ENCODE measurements at places on chromosomes 6 and 20.

GRCh38 chr6:137313928-137314855, 95.0 kb upstream of the IFNGR1 start:
- DNase-seq = peak; percentile 64

DNA sequence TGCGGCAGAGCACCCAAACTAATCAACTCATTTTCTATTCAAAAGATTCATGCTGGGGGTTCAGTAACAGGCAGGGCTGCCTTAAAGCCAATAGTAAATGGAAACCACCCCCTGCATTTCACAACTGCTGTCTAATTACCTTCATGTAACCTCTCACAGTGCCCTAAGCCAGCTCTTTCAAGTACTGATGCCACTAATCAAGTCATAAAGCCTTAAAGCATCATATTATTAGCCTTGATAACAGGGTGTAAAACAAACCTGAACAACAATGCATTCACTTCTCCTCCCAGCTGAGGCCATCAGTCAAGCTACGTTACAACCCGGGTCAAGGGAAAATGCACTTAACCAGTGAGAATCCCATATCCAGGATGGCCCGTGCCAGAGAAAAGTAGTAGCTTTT, 33.0 kb downstream of the TRERF1 start:
- no peak for DNase-seq

DNA sequence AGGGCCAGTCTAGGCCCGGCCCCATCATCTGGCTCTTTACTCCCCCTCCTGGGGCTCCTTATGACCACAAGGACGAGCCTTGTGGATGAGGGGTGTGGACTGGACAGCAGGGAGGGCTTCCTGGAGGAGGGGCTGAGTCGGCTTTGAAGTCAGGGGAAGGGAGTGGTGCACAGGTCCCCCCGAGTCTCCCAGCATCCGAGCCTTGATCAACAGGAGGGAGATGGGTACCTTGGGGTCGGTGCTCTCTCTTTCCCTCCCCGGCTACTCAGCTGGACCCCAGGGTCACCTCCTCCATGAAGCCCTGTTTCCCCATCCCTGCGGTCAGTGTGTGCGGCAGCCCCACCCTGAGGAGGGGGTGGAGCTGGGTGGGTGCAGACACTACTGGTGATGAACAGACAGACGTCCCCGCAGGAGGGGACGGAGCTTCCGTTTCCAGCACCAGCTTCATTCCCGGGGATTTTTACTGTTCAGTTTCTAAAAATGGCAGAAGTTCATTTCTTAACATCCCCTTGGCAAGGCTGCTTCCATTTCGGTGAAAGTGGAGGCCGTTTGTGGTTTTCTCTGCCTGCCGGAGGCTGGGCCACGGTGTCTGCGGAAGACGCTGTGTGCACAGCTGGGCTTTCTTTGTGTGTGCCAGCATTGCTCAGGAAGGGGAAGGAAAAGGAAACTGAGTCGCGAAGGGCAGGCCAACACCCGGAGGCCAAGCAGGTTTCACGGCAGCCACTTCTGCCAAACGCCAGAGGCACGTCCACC, 19.6 kb downstream of the NTSR1 start:
- no peak for DNase-seq

DNA sequence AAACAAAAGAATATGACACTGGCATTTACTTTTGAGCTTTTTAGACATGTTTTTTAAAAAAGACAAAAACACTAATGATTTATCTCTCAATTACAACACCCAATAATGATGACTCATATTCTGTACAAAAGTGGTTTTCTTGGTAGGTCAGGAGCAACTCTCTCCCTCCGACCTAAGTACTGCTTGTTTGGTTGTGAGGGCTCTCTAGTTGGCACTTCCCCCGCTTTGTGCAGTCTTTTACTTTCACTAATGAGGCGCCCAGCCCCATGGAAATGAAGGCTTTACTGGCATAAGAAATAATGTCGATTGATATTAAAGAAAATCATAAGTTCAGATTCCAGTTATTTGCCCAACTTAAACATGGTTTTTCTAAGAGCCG, 1.3 kb downstream of the KPNA5 start:
- DNase-seq = peak; percentile 80

GRCh38 chr6:150491131-150491810, 108.4 kb upstream of the PLEKHG1 start:
- peak; percentile 39 for DNase-seq

- DNase-seq = no peak
Measured at GRCh38 chr6:124775121-124775520, 187.1 kb upstream of the RNF217 start.

- DNase-seq = no peak
Measured at GRCh38 chr6:73460056-73460455, 1.5 kb upstream of the MTO1 start.

DNA sequence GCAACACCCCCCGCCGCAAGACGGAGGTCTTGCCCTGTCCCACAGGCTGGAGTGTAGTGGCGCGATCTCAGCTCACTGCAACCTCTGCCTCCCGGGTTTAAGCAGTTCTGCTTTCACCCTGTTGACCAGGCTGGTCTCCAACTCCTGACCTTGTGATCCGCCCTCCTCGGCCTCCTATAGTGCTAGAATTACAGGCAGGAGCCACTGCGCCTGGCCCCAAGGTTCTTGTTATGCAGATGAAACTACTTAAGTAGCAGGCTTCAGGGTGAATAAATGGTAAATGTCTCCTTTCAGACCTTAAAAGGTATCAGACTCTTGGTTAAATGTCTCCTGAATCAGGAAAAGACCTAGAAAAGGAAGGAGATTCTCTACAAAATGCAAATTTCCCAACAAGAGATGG, 95.4 kb upstream of the TMEM181 start:
- DNase-seq = no peak

DNA sequence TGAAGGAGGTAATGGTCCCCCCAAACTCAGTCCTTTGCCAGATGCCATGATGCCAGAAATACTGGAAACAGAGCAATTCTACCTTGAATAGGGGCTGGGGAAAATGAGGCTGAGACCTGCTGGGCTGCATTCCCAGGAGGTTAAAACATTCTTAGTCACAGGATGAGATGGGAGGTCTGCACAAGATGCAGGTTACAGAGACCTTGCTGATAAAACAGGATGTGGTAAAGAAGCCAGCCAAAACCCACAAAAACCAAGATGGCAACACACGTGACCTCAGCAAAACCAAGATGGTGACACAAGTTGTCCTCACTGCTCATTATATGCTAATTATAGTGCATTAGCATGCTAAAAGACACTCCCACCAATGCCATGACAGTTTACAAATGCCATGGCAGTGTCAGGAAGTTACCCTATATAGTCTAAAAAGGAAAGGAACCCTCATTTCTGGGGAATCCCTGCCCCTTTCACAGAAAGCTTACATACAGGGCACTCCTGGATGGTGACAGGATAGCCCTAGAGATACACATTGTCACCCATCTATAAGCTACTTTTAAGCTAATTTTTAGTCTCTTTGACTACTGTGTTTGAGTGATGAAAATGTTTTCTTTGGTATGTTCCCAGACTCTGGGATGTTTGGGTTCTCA, 979.7 kb downstream of the TBC1D32 start:
- DNase-seq = no peak

DNA sequence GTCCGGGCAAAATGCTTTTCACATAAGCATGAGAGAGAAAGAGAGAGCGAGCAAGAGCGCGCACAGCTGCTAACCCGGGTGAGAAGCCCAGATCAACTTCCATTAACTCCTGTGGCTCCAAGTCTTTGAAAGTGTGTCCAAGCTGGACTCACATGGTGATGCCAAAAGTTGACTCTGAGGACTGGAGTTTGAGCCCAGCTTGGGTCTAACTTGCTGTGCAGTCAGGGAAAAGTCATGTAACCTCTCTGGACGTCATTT, 357.2 kb upstream of the SULF2 start:
- no peak for DNase-seq

- DNase-seq = no peak
Measured at GRCh38 chr6:38776515-38776914, 61.4 kb downstream of the DNAH8 start.

- no peak for DNase-seq
Measured at GRCh38 chr20:59688999-59689398, 84.7 kb downstream of the PHACTR3 start.
